ENCODE measurements at places on chromosomes 5 and 9.

GRCh38 chr9:96135076-96135752 is 166.8 kb downstream of the HSD17B3 start:
- no peak for DNase-seq

GRCh38 chr9:32589083-32589723 is 16.2 kb upstream of the NDUFB6 start:
- no peak for DNase-seq

- no peak for DNase-seq
These were observed 30.7 kb upstream of the SMC5 start for GRCh38 chr9:70228118-70228517.

DNA sequence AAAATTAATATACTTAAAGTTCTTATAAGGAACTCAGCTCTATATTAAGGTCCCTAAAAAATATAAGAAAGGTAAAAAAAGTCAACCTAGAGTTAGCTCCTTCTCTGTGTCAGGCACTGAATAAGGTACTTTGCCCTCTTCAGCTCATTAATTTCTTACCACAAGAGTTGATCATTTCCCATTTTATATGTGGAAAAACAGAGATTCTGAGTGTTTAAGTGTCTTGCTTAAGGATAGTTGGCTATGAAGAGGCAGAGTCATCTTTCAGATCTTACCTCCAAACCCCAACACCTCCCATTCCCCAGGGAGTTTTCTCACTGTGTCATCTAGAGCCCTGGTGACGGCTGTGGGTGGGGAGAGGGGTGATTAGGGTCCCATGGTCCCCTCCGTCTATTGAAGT is 40.6 kb downstream of the INSYN2B start:
- no peak for DNase-seq

- no peak for DNase-seq
These were observed 513.6 kb downstream of the SLCO4C1 start for GRCh38 chr5:101782352-101783103.
